IPS DF 6.9 (cell line): ENCODE measurements at places on chromosomes 2 and 18.

DNA sequence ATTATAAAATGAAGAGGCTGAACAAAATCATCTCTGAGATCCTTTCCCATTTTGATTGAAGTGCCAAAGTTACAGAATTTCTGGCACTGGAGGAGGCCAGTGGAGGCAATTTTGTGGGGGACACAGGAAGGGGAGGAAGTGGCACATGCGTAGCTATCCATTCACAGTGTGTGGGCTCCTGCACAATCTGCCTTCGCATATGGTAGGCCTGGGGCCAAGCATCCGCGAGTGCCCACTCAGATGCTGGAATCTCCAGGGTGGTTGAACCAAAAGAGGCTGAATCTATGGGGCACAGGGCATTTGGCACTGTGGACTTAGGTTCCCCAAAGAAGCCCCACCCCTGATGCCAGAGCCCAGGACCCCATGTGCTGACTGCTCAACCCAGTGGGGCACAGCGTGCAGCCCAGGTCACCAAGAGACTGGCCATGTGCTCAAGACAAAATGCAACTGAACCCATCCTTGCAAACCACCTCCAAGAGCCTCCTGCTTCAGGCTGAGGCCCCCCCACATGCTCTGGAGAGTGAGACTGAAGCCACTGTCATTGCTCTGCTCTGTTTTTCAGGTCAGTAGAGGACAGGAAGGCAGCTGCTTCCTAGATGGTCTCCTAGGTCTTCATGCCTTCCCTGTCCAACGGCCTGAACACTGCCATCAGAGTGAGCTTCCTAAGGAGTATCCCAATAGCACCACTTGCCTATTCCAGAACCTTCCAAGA, 28.5 kb downstream of the ST8SIA5 start:
- H3K4me1 ChIP-seq: no peaks in the 10 kb centered on the region
- no peaks in the 10 kb centered on the region for H3K27me3 ChIP-seq
- H3K27ac ChIP-seq: no peak overlapping the region
- no peak overlapping the region for H3K4me3 ChIP-seq

DNA sequence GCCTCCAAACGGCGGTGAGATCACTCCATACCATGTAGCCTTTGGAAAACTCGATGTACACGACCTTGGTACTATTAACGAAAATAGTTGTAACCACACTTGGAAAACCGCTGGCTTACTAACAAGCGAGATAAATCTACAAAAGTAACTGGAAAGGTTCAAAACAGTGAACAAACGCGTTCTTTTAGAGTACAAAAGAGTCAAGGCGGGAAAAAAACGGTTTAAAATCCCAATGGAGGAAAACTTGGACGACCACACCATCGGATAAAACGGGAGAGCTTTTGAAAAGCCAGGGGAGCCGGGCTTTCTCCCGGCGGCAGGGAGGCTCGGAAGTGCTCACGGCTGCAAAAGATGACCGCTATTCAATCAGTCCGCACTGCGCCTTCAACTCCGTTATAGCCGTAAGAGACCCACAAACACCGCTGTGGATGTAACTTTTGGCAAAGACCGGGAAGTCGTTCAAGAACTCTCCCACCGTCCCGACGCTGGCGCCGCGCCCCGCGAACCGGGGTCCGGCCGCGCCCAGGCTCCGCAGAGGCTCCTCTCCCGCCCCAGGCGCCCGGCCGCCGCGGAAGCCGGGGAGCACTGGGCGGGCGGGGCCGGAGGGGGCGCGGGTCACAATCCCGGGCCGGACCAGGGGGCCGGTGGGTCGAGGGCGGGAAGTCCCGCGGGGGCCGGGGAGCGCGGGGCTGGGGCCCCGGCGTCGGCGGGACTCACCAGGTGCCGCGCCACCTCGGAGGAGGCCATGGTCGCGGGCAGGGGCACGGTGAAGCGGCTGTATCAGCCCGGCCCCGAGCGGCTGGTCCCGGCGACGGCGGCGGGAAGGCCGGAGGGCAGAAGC, 465 bp downstream of the SEPTIN10 start:
- DNase-seq: no peak
- H3K4me3 ChIP-seq: peak overlapping the region; percentile 78
- H3K27ac ChIP-seq: no peak overlapping the region
- H3K4me1 ChIP-seq: 0 out of 2 replicates have a peak, but pooled peaks cover 1% of the 10 kb centered on the region
- no peaks in the 10 kb centered on the region; the same call in 1 of the 2 replicates for H3K36me3 ChIP-seq

GRCh38 chr2:97657986-97658690, 5.7 kb downstream of the ACTR1B start:
- 0 out of 2 replicates have a peak, but pooled peaks cover 1% of the 10 kb centered on the region for H3K4me1 ChIP-seq
- H3K4me3 ChIP-seq: no peak overlapping the region
- peaks cover 13% of the 10 kb centered on the region for H3K36me3 ChIP-seq
- no peaks in the 10 kb centered on the region for H3K27me3 ChIP-seq

DNA sequence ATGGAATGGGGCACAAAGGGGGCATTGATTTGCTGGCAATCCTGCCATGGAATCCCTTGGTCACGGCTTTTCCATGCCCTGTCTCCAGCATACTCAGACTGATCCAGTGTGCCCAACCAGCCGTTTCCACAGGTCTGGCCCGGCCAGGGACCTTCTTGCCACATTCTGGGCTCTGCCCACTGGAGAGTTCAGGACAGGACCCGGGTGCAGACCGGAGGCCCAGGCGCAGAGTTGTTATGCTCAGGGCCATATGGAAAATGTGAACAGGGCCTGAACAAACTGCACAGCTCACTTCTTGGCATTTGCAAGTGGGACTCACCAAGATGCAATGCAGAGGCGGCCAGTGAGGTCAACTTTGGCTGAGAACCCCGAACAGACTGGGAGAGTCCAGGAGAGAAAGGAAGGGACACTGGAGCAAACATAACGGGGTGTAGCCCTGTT, 15.6 kb upstream of the ASAP2 start:
- no peak overlapping the region for H3K27ac ChIP-seq
- no peaks in the 10 kb centered on the region for H3K36me3 ChIP-seq
- no peak for DNase-seq
- no peaks in the 10 kb centered on the region for H3K4me1 ChIP-seq

DNA sequence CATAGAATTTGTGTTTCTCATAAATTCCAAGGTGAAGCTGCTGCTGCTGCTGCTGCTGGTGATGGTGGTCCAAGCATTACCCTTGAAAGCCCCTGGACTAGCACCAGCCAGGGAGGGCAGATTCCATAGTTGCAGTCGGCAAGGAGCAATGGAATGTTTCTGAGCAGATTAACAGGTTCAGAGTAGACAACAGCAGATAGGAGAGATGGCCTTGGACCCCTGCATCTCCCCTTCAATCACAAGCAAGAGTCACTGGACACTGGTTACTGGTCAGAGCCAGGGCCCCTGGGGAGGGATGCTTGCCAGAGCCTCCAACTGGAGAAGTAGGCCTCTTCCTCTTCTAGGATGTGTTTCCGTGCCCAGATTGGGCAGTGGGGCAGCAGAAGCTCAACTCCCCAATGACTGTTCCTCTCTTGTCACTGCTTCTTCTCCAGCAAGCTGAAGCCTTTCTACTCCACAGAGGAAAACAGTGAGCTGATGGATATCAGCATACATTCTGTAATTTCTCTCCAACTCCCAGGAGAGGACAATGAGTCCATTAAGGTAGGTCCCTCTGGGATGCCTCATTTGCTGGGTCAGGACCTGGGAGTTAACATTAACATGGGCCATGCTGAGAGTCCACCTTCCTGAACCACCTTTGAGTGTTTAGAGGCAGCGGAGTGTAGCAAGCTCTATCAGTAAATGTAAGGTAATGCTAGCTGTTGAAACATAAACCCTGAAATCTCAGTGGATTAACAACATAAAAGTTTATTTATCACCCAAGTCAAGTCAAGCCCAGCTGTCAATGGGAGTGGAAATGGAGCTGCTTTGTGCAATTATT, 35.3 kb downstream of the MROH2A start:
- DNase-seq: no peak
- no peaks in the 10 kb centered on the region for H3K4me1 ChIP-seq
- H3K27ac ChIP-seq: no peak overlapping the region
- no peak overlapping the region for H3K4me3 ChIP-seq
- H3K27me3 ChIP-seq: no peaks in the 10 kb centered on the region
- no peaks in the 10 kb centered on the region for H3K36me3 ChIP-seq

GRCh38 chr2:176251928-176252327, 17.3 kb upstream of the MTX2 start:
- no peaks in the 10 kb centered on the region for H3K4me1 ChIP-seq
- no peaks in the 10 kb centered on the region for H3K36me3 ChIP-seq
- H3K4me3 ChIP-seq: no peak overlapping the region
- DNase-seq: no peak

DNA sequence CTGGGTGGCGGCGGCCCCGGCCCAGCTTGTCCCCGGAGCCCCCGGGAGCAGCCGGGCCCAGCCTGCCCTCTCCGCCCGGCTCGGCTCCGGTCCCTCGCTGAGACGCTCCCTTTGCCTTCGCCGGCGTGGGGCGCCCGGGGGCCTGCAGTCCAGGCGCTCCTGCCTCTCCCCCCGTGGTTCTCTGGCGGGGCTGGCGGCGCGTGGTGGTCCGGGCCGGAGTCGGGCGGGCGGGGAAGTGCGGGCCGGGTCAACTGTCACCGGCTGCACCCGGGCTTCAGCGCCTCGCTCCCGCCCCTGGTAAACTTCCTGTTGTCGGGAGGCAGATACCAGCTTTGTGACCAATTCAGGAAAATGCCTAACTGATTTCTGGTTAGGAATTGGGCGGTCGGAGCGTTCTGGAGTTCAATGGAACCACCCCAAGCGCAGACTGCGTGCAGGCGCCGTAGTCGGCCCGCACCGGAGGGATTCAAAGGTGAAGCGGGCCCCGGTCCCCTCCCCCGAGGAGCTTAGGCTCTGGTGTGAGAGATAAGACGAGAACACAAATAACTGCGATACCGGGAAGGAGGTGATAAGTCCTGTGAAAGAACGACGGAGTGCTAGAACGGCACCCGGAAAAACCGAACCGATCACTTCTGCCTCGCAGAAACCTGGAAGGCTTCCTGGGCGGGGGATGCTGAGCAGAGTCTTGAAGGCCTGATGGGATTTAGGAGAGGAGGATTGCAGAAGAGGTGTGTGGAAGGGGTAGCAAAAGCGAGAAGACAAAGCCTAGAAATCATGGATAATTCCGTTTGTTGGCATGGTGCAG, 891 bp downstream of the CAB39 start:
- no peaks in the 10 kb centered on the region for H3K27me3 ChIP-seq
- H3K4me1 ChIP-seq: peaks cover 2% of the 10 kb centered on the region; the same call in 1 of the 2 replicates
- H3K36me3 ChIP-seq: no peaks in the 10 kb centered on the region
- H3K27ac ChIP-seq: no peak overlapping the region
- no peak for DNase-seq

- no peak for DNase-seq
- peaks cover under 1% of the 10 kb centered on the region; the same call in 1 of the 2 replicates for H3K4me1 ChIP-seq
- H3K36me3 ChIP-seq: no peaks in the 10 kb centered on the region
- peak within 1 kb of the TSS; percentile 77 for H3K4me3 ChIP-seq
These were observed at the start of gene SPIRE1 for GRCh38 chr18:12657684-12658425. Gene SPIRE1, minus strand, starts transcription at chr18:12658107. Its CDS starts 241 bp downstream, at chr18:12657866.

- DNase-seq: no peak
- no peak overlapping the region for H3K4me3 ChIP-seq
- H3K36me3 ChIP-seq: no peaks in the 10 kb centered on the region
- peaks cover 11% of the 10 kb centered on the region for H3K4me1 ChIP-seq
These were observed 9.7 kb upstream of the EN1 start for GRCh38 chr2:118856978-118857676.

GRCh38 chr2:60118061-60118460, 435.4 kb downstream of the BCL11A start:
- H3K4me3 ChIP-seq: no peak overlapping the region
- H3K27ac ChIP-seq: no peak overlapping the region
- H3K27me3 ChIP-seq: no peaks in the 10 kb centered on the region
- no peak for DNase-seq
- H3K4me1 ChIP-seq: no peaks in the 10 kb centered on the region

- no peaks in the 10 kb centered on the region for H3K4me1 ChIP-seq
- H3K36me3 ChIP-seq: no peaks in the 10 kb centered on the region
- no peaks in the 10 kb centered on the region for H3K27me3 ChIP-seq
- H3K27ac ChIP-seq: no peak overlapping the region
- peak; percentile 16 for DNase-seq
- no peak overlapping the region for H3K4me3 ChIP-seq
These were observed 412.7 kb downstream of the CNTNAP5 start for GRCh38 chr2:124437811-124438210.

DNA sequence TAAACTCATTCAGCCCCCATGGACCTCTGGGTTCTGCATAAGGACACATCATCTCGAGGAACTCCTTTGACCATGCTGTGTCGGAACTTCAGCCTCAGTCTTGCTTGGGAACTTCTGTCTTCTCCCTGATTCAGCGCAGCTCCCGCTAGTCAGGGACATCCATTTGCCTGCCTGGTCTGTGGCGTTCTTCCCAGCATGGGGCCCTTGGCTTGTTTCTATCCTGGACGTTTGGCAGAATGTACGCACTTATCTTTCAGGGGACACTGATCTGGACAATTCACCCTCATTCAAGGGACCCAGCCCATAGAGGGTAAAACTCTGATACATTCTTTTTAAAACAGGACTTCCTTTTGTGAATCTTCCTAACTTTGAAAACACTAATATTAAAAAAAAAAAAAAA, 75.8 kb upstream of the WIPF1 start:
- no peak overlapping the region for H3K4me3 ChIP-seq
- no peak for DNase-seq
- H3K27ac ChIP-seq: no peak overlapping the region
- no peaks in the 10 kb centered on the region for H3K36me3 ChIP-seq

- no peaks in the 10 kb centered on the region for H3K4me1 ChIP-seq
- H3K27me3 ChIP-seq: no peaks in the 10 kb centered on the region
- H3K4me3 ChIP-seq: no peak overlapping the region
- no peaks in the 10 kb centered on the region for H3K36me3 ChIP-seq
- DNase-seq: no peak
- no peak overlapping the region for H3K27ac ChIP-seq
These were observed 428.7 kb upstream of the ACVR2A start for GRCh38 chr2:147416099-147416498.

DNA sequence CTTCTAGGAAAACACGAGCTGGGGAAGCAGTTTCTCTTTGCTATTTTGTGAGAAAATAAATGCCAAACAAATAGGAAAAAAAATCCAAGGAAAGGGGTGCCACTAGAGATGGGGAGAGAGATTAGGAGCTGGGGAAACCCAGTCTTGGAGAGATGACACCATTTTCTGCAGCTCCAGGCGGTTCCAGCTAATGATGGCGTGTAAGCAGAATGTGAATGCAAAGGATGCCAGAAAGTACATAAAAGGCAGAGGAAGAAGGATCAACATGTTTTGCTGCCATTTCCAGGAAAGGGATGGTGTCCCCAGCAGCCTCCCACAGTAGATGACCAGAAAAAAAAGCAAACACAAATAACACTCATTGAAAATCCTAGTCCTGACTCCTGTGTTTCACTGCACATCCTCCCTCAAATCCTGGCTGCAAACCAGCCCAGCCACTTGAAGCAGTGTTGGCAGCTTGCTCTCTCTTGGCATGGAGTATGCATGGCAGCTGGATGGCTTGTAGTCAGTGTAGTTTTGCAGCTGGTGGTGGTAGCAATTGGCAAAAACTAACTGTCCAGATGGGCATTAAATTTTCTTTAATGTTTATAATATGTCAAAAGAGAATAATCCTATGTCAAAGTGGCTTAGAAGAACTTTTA, 93.6 kb downstream of the FTCDNL1 start:
- H3K4me1 ChIP-seq: no peaks in the 10 kb centered on the region
- no peak overlapping the region for H3K4me3 ChIP-seq
- DNase-seq: no peak
- no peaks in the 10 kb centered on the region for H3K36me3 ChIP-seq
- H3K27ac ChIP-seq: no peak overlapping the region
- H3K27me3 ChIP-seq: no peaks in the 10 kb centered on the region

- no peaks in the 10 kb centered on the region for H3K27me3 ChIP-seq
- H3K4me1 ChIP-seq: peaks cover 3% of the 10 kb centered on the region; the same call in 1 of the 2 replicates
- no peaks in the 10 kb centered on the region; the same call in 1 of the 2 replicates for H3K36me3 ChIP-seq
- DNase-seq: no peak
- no peak overlapping the region for H3K4me3 ChIP-seq
These were observed 47.5 kb downstream of the PTPN2 start for GRCh38 chr18:12836551-12836950.
